ENCODE measurements at places on chromosomes 6 and 20.

GRCh38 chr6:150910561-150910960 lies 45.1 kb downstream of the MTHFD1L start:
- DNase-seq = no peak

DNA sequence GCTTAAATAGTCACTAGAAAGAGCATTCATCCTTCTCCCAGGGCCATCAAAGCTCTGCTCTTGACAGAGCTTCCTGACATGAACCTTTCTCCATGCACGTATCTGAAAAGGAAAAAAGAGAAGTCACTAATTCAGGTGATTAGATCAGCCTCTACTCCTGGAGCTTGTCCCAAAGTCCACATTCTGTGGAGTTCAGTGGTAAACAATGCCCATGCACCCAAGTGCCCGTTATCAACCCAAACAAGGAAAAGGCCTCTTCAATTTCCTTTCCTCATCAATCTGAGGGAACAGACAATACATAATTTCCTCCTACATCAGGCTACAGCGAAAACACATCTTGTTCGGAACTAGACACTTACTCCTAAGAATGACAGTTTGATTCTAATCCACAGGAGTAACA lies 129.2 kb upstream of the PCSK2 start:
- no peak for DNase-seq

GRCh38 chr6:112044856-112045255 lies 9.0 kb upstream of the CCN6 start:
- no peak for DNase-seq

DNA sequence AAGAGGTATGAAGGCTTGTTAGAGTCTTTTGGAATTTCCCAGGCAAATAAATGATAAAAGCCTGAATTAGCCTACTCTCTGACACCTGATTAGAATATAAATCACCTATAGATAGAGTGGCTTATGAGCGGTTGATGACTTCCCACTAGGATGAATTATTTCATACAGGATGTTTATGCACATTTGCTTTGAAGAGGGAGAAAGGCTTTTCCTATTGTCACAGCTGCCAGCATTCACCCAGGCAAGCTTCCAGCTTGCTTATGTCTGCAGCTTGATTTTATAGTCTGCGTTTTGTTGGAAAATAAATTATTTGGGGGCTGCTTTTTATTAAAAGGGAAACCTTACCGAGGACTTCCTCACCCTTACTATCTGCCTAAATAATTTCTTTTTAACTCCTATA lies 51.3 kb upstream of the EIF2S2 start:
- DNase-seq = no peak

- DNase-seq = no peak
These were observed 41.5 kb downstream of the BPIFB4 start for GRCh38 chr20:33120934-33121333.

DNA sequence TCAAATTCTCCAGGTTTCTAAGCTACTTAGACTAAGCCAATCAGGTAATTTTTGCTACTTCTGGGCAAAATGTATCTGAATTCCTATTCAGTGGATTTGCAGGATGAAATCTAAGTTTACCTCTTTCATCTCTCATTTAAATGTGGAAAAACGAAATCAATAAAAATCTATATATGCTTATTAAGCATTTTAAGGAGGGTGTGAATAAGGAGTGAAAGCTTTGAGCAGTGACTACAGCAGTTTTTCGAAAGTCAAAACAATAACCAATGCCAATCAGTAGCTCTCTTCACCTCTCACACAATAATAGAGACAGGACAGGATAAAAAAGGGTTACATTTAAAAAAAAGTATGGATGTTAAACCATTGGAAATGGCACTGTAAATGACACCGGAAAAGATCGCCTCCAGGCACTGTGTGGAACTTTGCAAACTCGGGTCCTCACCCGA lies 476 bp upstream of the BCKDHB start:
- no peak for DNase-seq

GRCh38 chr6:89776583-89777233 lies 42.9 kb downstream of the MDN1 start:
- DNase-seq = no peak

DNA sequence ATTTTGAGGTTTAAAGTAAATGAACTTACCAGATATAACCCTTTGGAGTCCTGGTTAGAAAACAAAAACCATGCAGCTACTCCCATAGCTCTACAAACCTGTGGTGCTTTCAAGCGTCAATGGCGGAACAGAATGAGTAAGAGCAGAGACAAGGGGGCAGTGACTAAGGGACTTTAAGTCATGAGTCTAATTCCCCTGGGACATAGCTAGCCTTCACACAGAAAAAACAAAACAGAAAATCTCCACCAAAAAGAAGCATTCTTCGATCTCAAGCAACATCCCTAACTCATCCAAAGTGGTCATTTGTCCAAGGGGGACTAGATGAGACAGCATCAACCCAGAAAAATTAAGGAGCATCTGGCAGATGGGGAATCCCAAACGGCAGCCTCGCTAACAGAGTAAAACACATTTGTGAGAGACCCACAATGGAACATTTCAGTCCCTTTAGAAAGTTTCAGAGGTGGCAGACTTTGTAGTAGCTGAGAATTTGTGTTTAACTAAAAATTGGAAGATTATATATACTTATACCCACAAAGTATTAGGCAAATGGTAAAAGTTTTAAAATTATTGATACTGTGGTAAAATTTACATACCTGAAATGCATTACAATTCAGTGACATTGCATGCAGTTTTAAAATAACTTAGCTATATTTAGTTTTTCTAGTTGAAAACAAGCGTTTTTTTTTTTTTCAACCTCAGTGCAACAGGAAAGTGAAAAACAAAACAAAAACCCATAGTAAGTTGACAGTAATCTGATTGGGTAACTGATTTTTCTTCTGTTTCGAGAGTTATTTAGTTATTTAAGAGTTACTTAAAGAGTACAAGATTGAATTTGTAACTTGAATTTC lies 67.5 kb downstream of the KCNQ5 start:
- DNase-seq = no peak

DNA sequence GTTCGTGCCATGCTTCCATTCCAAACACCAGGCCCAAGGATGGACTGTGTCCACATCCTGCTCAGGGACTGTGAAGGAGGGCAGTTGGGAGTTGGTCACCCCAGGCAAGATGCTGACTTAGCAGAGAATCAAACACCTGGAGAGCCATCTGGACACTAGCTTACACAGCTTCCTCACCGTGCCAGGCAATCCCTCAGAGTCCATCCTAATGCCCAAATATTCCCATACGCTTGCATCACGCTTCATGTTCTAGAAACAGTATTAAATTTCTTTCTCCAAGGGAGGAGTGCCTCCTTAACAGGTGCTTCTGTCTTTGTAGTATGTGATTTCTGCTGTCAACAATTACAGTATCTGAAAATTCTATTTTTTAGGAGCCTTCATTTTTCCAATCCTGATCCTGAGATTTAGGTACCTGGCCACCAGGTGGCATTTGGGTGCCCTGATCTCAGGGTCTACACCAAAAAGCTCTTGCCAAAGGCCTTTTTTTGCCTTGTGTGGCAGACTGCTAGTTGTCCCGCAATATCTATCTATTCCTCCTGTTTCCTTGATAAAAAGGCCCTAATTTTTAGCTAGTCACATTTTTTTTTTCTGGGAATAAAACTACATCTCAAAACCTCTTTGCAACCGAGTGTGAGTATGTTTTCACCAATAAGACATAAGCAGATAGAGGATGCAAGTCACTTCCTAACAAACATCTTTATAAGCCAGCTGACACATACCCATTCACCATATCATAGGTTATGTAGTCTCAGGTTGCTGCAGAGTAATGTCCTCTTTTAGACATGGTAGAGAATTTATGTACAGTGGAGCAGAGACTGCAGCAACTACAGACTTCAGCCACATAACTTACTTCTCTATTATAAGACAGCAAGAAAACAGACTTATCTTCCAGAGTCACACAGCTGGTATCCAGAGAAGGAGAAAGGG lies 85.0 kb downstream of the PREP start:
- peak; percentile 47 for DNase-seq

DNA sequence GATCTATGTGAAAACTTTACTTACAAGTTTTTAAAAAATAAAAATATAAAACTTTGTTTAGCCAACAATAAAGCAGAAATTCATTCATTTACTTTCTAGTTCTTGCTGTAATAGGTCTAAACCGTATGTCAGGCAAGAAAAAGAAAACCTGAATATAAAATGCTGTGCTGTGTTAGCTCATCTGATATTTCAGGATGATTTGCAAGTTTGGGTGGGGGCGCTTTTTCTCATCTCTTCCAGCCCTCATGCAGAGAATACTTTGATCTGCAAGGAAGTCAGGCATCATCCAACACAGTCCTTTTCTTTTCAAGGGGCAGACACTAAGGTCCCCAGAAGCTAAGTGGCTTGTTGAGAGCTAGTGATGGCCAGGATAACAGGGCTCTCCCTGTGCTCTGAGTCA lies 153.2 kb downstream of the TBC1D7 start:
- DNase-seq = no peak

- no peak for DNase-seq
These were observed 99.5 kb downstream of the FOXC1 start for GRCh38 chr6:1709234-1709641.

DNA sequence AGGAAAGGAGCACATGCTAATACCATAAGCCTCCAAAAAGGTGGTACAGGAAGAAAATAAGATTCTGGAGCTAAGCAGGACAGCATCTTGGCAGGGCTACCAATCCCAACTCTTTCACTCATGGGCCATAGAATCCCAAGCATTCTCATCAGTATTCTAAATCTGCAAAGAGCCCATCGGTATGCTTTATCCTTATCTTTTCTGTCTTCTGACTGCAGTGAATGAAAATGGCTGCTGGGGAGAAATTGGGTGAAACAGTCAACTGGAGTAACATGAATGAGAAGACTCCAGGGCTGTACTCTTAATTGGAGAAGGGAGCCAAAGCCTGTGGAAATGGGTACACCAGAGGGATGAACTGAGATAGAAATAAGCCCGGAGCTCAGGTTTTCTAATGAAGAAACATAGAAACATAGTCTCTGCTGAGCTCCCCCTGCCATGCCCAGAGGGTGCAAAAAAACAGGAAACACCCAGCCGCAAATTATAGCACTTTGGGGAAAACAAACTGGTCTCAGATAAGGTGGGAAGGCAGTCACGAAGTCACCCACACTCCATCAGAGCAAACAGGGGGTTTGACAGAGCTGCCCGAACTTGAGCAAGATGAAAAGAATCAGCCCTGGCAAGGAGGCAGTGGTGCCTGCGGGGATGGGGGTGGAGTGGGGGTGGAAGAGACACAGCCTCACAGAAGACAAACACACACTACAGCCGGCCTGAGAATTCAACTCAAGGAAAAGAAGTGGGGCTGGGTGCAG lies 35.4 kb upstream of the E2F3 start:
- DNase-seq = no peak

GRCh38 chr6:168698923-168699322 lies 257.9 kb downstream of the SMOC2 start:
- no peak for DNase-seq

DNA sequence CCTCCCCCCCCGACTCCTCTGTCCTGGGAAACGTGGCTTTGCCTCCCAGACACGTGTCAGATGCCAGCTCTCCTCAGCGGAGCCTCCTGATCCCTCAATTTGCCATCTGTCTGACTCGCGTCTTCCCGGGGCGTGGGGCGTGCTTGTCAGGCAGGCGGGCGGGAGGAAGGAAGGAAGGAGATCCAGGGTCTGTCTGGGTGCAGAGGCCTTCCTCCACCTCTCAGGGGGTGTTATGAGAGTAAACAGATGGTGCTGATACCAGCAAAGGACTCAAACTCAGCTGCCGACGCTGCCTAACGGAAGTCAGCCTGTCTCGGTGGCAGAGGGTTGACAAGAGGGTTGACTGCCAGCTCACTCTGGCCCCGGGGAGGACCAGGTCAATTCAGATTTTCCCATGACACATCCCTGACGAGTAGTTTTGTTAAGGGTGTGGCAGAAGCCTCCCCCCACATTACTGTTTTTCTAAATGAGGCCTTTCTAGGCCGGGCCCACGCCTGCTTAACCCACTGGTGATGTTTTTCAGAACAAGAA lies 17.0 kb downstream of the UQCC2 start:
- DNase-seq = no peak

DNA sequence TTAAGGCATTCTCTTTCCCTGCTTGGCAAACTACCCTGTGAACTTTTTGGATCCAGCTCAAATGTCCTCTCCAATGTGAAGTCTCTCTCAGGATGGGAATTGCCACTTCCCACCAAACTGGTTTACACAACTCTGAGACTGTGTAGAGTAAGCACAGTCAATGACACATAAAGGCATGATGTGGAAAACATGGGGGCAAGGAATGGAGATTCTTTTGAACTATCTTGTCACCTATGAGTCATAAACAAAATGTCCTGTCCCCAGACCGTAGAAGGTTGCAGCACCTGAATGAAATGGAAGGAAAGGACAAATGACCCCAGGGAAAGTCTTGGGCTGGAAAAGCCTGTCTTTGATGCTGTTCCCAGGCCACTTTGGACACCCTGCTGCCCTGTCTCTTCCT lies 11.0 kb upstream of the KIF13A start:
- DNase-seq = no peak

DNA sequence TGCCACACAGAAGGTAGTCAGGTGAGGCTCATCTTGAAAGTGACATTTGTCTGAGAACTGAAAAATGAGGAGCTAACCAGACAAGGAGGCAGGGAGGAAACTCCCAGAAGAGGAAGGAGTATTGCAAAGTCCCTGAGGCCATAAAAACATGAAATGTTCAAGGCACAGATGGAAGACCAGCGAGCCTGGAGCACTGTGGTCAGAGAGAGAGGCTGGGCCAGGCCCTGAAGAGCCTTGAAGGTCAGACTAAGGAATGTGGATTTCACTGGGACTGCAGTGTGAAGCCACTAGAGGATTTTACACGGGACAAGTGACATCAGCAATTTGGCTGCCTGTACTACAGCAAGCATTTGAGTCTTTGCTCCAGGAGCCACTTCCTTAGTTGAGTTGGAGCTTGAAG lies 21.1 kb upstream of the TMEM181 start:
- DNase-seq = no peak

DNA sequence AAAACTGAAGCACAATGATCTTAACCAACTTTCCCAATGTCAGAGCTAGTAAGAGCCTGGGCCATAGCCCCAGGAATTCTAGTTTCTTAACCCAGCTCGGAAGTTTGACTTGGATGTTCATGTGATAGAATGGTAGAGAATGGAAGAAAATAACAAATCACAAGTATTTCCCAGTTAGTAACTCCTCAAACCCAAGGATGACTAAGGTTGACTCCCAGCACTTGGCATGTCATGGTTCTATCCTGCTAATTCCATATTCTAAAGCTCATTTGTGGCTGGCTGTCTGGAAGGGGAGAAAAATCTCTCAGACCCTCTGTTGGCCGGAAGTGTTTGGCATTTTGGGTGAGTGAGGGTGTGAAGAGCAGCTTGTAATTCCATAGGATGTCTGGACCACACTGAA lies 248.7 kb downstream of the RFPL4B start:
- DNase-seq = no peak

DNA sequence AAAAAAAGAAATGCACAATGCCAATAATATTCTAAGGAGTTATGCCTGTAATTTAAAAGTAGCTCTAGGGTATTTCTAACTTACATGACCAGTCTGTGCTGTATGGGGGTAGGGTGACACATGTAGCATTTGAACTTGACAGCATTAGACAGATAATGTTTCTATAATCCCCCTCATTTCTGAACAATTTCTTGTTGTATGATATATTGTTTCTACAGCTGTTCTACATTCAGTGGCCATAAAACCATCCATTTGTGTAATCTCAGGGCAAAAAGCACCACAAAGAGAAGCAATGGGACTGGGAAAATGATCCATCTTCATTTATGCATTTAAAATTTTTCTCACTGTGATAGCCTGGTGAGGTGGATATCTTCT lies 767.8 kb downstream of the TFAP2A start:
- DNase-seq = no peak
